ENCODE measurements at places on chromosomes 1 and 21.

- DNase-seq: no peak
Measured at GRCh38 chr1:219794085-219794743, 134.1 kb downstream of the SLC30A10 start.

GRCh38 chr21:28018741-28019669, 973.7 kb downstream of the LTN1 start:
- no peak for DNase-seq

DNA sequence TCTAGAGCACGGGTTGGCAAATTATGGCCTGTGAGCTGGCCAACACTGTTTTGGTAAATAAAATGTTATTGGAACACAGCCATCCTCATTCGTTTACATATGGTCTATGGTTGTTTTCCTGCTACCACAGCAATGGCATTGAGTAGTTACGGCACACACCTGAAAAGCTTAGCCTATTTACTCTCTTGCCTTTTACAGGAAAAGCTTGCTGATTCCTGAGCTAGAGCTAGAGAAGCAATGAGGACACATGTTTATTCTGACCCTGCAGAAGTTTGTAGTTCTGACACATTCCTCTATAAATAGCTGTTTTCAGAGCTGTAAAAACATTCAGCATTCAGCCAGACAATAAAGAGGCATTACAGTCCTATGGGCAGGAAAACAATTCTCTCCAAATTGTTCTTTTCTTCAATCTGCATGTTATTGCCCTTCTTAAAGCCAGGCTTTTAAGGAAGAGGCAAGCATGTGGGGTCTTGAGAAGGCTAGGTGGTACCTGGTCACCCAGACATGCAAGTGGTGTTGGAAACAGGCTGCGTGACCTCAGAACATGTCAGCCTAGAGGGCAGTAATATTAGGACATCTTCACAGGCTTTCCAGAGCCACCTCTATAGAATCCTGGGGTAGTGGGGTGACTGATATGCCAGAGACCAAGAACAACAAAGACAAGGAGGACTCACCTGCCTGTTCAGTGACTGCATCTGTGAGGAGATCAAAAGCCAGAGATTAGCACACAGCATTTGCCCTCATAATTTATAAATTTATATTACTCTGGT, 1.6 kb downstream of the FCRL2 start:
- DNase-seq: no peak

DNA sequence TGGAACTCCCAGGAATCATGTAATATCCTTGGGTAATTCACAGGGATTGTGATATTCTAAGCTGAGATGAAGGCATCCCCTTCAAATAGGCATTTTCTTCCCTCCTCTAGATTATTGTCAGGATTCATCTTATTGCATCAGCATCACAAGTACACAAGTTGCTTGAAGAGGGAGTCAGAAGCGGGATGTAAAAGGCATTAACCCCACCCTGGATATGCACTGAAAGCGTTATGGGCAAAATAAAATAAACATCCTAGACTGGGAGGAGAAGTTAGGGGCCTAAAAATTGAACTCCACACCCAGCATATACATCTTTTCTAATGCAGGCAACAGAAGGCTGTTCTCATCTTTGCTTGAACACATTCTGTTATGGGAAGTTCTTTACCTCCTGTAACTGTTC, 381.2 kb downstream of the SETD4 start:
- DNase-seq: no peak

DNA sequence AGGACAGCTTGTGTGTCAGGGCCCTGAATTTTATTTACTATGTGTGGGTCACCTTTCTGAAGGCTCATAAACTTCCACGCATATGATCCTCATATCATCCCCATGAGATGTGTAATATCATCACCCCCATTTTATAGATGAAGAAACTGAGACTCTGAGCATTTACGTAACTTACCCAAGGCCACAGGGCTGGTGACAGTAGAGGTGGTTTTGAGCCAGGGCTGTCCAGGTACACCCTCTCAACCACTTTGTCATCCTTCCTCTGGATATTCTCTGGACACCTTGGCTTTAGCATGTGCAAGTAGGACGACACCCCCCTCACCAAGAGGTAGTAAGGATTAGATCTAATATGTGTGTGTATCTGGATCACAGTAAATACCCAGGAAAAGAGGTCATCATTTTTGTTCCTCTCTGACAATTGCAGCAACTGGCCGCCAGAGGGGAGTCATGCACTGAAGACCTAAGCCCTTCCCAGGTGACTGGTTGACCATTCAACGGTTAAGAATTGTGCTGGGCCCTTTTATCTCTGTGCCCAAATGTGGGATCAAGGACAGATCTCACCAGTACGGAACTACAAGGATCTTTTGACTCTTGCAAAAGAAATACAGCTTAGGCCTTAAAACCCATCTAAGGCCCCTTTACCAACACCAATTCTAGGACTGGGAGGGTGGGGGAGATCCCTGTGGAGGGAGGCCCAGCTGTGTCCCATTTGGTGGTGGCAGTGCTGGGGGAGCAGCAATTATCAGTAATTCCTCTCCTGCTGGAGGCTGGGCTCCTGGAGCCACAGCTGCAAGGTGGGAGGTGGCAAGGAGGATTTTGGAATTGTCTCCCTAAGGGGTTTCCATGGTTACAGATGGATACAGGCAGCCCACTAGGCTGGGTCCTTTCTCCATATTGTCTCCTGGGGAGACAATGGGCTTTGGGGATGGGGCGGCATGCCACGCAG, 13.7 kb upstream of the E2F2 start:
- peak; percentile 87 for DNase-seq

DNA sequence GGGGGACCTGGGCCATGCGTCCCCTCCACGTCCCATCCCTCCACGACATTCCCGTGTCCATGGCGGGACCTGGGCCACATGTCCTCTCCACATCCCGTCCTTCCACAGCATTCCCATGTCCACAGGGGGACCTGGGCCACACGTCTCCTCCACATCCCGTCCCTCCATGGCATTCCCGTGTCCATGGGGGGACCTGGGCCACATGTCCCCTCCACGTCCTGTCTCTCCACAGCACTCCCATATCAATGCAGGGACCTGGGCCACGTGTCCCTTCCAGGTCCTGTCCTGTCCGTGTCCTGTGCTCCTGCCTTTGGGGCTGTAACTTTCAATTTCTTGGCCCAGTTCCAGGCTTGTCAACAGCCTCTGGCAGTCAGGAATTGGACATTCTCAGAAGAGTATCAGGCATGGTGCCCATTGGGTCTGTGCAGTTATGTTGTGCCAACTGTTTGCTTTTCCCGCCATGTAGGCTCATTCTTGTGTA, 47.1 kb downstream of the WNT9A start:
- no peak for DNase-seq

DNA sequence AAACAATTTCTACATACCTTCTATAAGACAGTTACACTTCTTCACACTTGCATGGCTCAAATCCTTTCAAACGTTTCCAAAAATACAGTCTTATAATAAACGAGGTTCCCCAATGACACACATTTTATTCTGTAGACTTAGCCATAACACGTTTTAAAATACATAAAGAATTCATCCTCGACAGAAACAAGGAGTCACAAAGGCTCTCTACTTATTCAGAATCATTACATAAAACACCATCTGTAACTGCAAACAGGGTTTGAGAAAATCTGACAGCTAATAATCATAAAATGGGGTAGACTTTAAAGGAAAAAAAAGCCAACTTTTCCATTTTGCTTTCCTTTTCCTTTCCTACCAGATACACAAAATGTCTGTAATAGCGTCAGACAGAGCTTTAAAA, 1.8 kb downstream of the PIK3R3 start:
- DNase-seq: no peak

- peak; percentile 58 for DNase-seq
Measured at GRCh38 chr1:983798-984475, 2.0 kb upstream of the PERM1 start.

GRCh38 chr1:22291494-22291893, 148.6 kb upstream of the WNT4 start:
- DNase-seq: no peak

DNA sequence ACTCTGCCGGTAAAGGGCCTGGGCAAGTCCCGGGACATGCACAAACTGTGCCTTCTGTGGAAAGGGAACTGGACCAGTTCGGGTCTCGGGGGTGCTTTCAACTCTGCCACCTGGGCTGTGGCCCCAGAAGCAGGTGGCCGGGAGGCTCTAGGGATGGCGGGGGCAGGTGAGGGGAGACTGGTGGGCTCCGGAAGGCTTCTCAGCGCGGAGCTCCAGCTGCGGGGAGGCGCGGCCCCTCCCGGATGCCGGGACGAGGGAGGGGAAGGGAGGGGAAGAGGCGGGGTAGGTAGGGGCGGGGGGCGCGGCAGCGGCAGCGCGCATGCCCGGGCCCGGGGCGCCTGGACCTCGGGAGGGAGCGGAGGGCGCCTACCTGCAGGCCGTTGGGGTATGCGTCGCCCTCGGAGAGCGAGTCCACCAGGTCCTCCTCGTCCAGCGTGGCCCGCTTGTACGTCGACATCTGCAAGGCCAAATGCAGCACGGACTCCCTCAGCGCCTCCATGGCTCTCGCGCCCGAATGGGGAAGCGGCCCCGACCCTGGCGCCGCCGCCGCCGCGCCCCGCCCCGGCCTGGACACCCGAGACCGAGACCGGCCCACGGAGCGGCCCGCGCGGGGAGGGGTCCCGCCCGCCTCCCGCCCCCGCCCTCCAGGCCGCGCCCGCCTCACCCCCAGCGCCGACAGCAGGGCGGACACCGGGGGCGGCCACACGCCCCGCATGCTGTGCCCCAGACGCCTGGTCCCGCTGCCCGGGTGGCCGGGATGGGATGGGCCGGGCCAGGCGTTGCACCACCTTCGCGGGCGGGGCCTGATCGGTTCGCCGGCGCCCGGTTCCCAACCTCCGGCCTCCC, at the start of gene ECE1:
Gene ECE1 (minus strand): TSS at position 764 of the 846 bp plus-strand sequence. CDS start 49 bp downstream, at position 715.
- DNase-seq: peak; percentile 76

DNA sequence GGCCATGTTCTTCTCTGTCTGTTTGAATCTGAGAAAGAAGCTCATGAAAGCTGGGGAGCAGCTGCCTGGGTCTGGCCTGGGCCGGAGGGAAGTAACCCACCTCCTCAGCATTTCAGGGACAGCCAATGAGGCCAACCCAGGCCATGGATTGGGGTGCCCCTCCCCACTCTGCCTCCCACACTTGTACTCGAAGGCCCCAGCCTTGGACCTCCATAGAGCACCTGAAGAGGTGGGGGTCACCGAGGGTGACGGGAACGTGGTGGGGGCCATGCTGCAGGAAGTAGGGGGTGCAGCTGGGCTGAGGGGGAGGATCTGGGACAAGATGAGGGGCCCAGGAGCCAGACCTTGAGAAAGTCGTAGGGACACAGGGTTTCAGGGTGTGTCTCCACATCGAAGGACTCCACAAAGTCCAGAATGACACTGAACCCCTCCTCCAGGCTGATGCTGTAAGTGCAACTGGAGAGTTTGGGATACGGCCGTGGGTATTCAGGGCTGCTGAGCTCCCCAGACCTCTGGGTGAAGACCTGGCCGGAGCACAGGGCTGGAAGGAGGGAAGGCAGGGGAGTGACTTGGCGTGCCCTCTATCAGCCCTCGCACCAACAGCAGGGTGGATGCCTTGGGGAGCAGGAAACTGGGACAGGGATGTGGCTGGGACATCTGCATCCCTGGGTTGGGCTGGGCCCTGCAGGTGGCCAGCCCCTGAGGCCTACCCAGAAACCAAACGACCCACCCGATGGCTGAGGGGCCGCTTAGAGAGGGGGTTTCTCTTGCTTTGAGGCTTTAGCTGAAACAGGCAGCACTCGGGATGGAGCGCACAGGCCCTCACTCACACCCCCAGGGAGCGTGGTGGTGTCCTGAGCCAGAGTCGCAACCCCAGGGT, 3.8 kb downstream of the MASP2 start:
- DNase-seq: no peak

- DNase-seq: no peak
Measured at GRCh38 chr1:212827831-212828278, 19.6 kb downstream of the SPATA45 start.

GRCh38 chr1:159282118-159282517, 20.0 kb upstream of the FCER1A start:
- no peak for DNase-seq

GRCh38 chr1:33260439-33260838, 4.1 kb downstream of the ZNF362 start:
- no peak for DNase-seq

GRCh38 chr1:223515926-223516325, 122.7 kb downstream of the CCDC185 start:
- no peak for DNase-seq

DNA sequence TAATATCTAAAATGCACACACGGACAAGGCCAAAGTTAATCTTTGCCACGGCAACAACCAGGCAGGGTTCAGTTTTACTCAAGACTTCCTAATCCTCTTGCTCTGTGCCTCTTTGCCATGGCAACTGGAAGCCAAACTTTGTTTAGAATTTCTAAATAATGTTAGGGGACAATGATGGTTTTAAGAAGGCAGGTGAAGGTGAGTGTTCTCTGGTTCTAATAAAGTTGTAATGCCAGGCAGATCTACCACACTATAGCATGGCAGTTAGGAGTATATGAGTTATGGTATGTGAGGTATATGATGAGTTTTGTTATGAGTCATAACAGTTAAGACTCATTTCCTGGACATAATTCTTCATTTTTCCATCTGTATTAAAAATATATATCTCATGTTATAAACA, 2.7 kb downstream of the PTPRC start:
- DNase-seq: no peak

DNA sequence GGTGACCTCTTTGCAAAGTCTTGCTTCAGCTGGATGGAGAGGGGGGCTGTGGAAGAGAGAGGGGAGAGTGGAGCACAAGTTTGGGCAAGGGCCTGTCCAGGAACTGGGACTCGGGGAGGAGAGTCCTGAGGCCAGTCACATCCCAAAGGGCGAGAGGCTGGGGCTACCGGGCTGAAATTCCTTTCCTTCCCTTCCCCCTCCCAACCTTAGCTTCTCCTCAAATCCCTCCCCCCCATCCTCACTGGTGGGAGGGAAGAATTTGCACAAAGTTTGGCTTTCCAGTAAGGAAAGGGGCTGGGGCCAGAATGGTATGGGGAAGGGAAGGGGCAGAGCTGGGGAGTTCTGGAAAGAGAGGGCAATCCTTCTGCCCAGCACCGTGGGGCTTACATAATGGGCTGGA, 854 bp downstream of the CNTN2 start:
- no peak for DNase-seq

DNA sequence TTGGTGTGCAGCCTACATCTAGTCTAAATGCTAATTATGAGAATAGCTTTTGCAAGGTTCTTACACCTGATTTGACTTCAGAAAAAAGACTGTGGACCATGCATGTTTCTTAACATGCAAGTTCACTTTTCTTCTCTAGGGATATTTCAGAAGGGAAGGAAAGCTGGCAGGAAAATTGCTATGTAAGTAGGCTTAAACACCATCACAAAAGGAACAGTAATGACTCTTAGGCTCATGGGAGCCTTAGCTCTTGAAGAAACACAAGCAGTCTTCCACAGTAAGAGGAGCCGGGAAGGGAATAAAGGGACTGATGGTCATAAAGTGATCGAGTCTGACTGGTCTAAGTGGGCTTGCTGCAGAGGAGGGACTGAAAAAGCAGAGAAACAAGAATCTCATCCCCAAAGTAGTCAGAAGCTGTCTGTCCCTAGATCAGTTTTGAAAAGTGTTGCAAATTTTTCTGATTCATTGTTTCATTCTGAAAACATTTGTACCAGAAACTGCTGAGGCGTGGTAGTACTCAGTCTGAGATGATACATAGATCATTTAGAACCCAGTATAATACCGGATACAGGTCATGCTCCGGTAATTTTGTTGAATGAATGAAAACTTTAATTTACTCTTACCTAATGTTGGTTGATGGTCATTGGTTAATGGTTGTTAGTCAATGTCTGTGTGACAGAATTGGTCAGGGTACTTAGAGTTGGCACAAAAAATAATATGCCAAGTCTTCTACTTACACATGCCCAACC, 40.9 kb downstream of the SMYD2 start:
- DNase-seq: no peak

- DNase-seq: no peak
Measured at GRCh38 chr1:197339106-197340060, 71.3 kb downstream of the CRB1 start.
